ENCODE measurements at places on chromosomes 6 and 20. TPM values are rescaled to one million over a fixed set of nuclear protein-coding genes. Genes with fewer than 3 reads are reported as not detected.

RHAG gene
- total RNA-seq: not detected

COL11A2 gene
- under 0.01 TPM for total RNA-seq

CDSN gene
- total RNA-seq: under 0.01 TPM

C6orf163 gene
- total RNA-seq: 0.26 TPM

GSTA2 gene
- not detected for total RNA-seq

SIM1 gene
- total RNA-seq: not detected

PI3 gene
- not detected for total RNA-seq

MLIP gene
- total RNA-seq: 1.3 TPM

Measured in dermis microvascular lymphatic vessel endothelial cell (primary cell).